ENCODE measurements at places on chromosomes 6 and 20. TPM values are rescaled to one million over a fixed set of nuclear protein-coding genes. Genes with fewer than 3 reads are reported as not detected.

SLC12A5 gene
- total RNA-seq, result not detected

C20orf202 gene
- not detected for total RNA-seq

LIN28B gene
- not detected for total RNA-seq

ARMC2 gene
- 1.9 TPM for total RNA-seq

PKHD1 gene
- under 0.01 TPM for total RNA-seq

WFDC8 gene
- not detected for total RNA-seq

B4GALT5 gene
- total RNA-seq, result 20.3 TPM

KCNK16 gene
- not detected for total RNA-seq

MDFI gene
- total RNA-seq, result 123 TPM

SLCO4A1 gene
- not detected for total RNA-seq

RALGAPB gene
- 16.7 TPM for total RNA-seq

DIDO1 gene
- total RNA-seq, result 28.4 TPM

DEFB132 gene
- not detected for total RNA-seq

SIRPG gene
- not detected for total RNA-seq

PKIB gene
- total RNA-seq, result 2.6 TPM

IL17A gene
- total RNA-seq, result not detected

HLA-DOB gene
- 0.26 TPM for total RNA-seq

ELOVL4 gene
- 9.0 TPM for total RNA-seq

TRIM15 gene
- total RNA-seq, result not detected

DEFB124 gene
- total RNA-seq, result not detected

SNRPB2 gene
- 57.0 TPM for total RNA-seq

FOXA2 gene
- total RNA-seq, result 0.91 TPM

FAM184A gene
- 0.26 TPM for total RNA-seq

SGK2 gene
- total RNA-seq, result not detected

TAAR2 gene
- not detected for total RNA-seq

NMBR gene
- not detected for total RNA-seq

SNX21 gene
- 31.7 TPM for total RNA-seq

PNLDC1 gene
- not detected for total RNA-seq

BPIFA1 gene
- total RNA-seq, result not detected

TFAP2D gene
- total RNA-seq, result not detected

CCN6 gene
- not detected for total RNA-seq

OPRM1 gene
- total RNA-seq, result not detected

ZNF334 gene
- 1.8 TPM for total RNA-seq

HRH3 gene
- not detected for total RNA-seq

RIPOR3 gene
- total RNA-seq, result 13.7 TPM

GNAS gene
- 662 TPM for total RNA-seq

PRKN gene
- total RNA-seq, result 3.8 TPM

ZC3H12D gene
- total RNA-seq, result not detected

SH3BGRL2 gene
- total RNA-seq, result 8.0 TPM

COQ3 gene
- 7.8 TPM for total RNA-seq

BHLHE23 gene
- total RNA-seq, result not detected

ABRACL gene
- 65.9 TPM for total RNA-seq

DUSP22 gene
- 13.7 TPM for total RNA-seq

PAK5 gene
- not detected for total RNA-seq

HLA-DOA gene
- 0.16 TPM for total RNA-seq

MLN gene
- total RNA-seq, result not detected

MAFB gene
- total RNA-seq, result 0.39 TPM

OR2H1 gene
- total RNA-seq, result not detected

NRM gene
- total RNA-seq, result 16.5 TPM

LAMA4 gene
- total RNA-seq, result 124 TPM

EYS gene
- not detected for total RNA-seq

TUBB2B gene
- 2.3 TPM for total RNA-seq
